Mucosa of gallbladder (tissue), 1 donor: ENCODE measurements at places on chromosomes 3 and 15.

GRCh38 chr3:169026543-169027182 lies 636.8 kb downstream of the MECOM start:
- peak; percentile 21 for DNase-seq

DNA sequence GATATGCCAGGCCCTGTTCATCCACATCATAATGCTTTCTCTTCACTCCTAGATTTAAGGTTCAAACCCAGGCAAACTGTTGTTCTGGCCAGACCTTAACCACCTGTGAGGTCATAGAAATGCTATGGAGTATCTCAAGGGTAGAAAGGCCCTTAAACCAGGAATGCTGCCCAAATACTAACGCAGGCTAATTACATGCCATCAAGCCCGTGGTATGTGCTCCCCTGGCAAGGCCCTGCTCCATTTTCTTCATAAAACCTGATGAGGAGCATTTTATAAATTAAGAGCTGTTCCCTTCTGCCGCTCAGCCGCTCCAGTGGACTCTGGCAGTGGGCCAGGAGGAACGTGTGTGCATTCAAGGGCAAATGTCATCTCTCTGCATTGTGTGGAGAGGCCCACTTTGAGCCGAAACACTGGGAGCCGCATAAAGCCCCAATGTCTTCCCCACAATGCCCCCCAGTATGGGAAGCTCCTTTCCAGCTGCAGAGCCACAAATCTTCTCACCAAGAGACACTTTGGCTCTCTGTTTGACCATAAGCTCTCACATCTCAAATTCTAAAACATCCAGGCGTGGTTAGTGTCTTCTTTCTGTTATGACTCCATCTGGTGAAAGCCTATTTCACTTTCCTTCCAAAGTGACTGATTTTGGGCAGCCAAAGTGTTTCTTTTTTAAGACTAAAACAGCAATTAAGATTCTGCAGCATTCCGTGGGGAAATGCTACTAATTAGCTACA lies 210.8 kb upstream of the NR2E3 start:
- no peak for DNase-seq

DNA sequence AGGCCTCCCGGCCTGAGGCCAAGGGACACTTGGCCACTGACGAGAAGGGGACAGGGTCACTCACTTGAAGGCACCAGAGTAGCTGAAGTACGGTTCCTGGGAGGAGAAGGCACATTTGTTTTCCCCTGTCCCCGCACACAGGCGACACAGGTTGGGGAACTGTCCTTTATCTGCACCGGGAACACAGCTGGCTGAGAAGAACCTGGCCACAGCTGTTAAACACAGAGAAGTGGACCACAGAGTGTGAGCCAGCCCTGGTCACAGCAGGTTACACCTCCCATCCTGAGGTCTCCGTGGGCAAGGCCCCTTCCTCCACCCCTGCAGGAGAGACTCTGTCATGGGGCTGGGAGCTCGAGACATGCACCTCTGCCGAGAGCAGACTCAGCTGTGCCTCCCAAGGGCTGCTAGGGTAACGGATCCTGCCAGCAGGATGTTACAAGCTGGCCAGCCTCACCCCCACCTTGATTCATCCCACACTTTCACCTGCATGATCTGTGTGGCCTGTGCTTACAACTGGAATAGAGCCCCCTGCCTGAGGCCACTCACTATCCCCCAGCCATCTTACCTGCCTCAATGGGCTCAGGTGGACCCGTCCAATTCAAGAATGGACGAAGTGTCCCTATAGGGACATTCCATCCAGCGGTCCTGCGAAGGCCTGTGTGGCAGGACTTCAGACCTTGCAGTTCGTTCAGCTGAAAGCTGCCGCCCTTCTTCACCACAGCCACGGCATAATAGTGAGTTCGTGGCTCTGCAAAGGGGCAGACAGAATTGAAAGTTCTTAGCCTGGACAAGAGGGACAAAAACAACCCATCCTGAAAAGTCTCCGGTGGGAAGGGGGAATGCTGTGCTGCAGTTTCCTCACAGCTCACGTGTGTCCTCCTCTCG lies 9.2 kb downstream of the LTF start:
- DNase-seq, result no peak

- no peak for DNase-seq
Measured at GRCh38 chr15:37142371-37142770, 42.0 kb upstream of the MEIS2 start.

DNA sequence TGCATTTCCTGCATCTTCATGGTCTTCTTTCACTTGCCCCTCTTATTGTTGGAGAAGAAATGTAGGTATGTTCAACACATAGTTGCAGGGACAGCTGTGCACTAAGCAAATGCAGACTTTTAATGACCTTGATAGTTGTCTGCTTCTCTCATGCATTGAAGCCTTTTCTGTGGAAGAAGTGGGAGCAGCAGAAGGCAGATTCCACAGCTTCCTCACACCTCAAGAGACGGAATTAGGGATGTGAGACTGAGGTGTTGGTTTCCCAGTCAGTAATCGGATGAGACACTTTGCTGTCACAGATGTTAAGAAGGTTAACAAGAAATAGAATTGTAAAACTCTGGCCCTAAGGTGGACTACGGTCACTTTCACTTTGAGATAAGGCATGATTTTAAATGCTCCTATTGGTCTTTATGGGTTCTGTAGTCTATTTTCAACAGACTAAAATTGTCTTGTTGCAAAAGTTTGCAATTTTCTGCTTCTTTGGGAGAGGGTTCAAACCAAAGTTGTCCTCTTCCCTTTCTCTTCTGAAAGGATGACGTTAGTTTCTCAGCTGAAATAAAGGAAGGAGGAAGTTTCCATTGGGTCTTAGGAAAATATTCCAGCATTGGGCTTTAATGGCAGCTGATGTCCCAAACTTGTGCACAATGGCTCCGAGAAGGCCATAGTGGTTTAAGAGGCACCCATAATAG lies 117.4 kb downstream of the LPP start:
- no peak for DNase-seq

DNA sequence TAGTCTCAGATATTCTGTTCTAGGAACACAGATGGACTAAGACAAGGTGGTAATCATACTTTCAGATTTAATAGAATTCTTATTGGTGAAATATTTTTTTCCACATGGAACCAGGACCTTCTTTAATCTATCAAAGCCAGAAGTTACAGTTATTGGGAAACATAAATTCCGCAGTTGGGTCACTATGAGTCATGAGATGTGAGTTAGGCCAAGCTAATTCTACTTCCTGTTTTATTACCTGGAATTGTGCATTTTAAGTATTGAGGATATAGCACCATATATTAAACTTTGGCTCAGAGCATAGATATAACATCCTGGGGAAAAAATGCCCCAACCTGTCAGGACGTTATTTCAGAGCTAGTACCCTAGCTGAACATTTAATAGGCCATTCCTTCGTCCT lies 96.4 kb upstream of the P3H2 start:
- DNase-seq, result no peak

DNA sequence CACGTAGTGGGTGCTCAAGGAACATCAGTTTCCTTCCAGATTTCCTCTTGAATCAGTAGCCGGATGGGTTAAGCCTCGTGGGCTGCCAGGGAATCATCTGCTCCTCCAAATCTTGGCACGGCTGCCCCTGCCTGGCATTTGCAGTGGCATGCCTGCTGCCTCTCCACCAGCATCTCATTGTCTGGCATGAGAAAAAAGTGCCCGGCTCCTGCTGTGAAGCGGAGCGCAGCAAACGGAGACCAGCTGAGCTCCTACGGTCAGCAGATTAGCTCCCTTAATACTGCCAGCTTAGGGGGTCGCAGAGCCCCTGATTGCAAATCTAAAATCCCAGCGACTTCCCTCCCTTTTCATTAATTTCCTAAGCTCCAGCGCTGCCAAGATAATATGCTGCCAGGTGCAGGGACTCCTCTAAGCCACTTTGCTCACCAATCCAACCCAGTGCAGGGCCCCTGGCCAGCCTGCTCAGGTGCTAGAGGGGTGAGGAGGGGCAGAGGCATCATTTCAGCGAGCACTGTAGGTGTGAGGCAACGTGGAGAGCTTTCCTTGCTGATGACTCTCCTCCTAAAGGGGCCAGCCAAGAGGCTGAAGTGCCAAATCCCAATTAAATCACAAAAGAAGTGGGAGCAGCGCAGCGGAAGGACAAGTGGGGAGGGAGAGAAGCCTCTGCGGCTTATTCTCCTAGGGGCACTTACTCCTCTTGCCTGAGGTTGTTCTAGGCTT lies 49.6 kb upstream of the ST8SIA2 start:
- DNase-seq, result no peak

DNA sequence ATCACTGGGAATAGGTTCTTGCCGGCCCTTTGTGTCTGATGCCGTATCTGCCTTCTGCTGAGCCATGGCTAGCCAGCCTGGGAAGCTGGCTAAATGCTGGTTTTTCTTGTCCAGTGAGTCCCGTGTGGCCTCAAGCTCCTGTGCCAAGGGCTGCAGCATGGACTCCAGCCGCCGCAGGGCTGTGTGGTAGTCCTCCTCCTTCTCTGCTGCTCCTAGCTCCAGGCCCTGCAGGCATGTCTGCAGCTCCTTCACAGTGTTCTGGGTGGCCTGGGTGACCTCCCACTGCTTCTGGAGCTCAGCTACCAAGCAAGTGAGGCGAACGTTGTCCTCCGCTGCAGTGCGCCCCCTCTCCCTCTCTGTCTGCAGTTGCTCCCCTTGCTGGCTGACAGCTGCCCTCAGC lies 24.9 kb downstream of the CXCR6 start:
- no peak for DNase-seq

GRCh38 chr3:134772591-134772990 lies 22.5 kb upstream of the EPHB1 start:
- DNase-seq, result no peak

- DNase-seq, result no peak
Measured at GRCh38 chr15:71654720-71655174, 155.6 kb upstream of the NR2E3 start.

- DNase-seq, result peak; percentile 62
Measured at GRCh38 chr15:91515188-91515754, 338.2 kb upstream of the SLCO3A1 start.

- DNase-seq, result no peak
Measured at GRCh38 chr15:92327033-92327432, 66.6 kb upstream of the ST8SIA2 start.

GRCh38 chr3:20648921-20649381 lies 462.9 kb upstream of the SGO1 start:
- no peak for DNase-seq

DNA sequence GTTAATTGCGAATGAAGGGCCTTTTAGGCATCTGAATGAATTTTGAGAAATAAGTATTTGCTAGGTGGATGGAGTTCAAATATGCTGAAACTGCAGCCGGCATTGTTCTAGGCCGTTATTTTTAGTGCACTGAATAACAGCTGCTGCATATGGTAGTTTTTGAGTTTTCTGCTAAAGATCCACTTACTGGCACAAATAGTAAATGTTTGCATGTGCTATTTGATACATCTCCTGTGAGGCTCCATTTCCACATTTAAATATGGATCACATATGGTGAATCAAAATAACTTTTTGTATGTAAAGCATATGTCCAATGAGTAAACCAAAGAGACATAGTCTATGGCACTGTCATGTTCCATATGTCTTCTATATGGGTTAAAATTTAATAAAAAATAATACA lies 56.7 kb upstream of the CNTN4 start:
- no peak for DNase-seq

DNA sequence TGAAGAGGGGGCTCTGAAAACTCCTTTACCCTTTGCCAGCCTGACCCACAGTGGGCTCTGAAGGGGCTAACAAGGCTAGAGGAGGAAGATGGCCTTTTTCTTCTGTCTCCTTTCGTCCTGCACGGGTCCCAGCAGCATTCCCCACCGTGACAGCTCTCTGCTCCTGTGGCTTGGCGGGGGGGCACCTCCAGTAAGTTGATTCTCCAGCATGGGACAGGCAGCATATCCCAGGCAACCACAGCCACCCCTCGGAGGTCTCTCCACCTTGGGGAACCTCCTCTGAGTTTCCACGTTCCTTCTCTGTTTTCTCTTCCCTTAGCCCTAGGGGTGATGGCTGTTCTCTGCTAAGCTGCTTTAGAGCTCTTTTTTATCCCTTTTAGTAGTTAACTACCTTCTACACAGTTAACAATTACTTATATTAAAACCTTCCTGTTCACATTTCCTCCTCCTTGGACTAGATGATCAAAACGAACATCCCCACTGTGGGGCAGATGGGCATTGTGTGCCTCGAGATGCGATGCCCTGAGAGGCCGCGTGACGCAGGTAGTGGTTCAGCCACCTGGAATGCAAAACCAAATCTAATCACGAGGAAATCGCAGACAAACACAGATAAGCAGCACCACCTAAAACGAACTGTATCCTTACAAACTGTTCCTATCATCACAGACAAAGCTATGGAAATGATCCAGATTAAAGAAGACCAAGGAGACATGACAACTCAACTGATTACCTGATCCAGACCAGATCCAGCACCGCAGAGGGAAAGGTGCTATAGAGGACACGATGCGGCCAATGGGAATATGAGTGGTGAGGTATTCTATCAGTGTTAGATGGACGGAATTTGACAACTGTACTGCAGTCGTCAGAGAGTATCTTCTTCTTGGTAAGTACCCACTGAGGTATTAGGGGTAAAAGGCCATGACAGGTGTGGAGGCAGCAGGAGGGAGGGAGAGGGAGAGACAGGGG lies 27.7 kb downstream of the TSPAN3 start:
- no peak for DNase-seq

DNA sequence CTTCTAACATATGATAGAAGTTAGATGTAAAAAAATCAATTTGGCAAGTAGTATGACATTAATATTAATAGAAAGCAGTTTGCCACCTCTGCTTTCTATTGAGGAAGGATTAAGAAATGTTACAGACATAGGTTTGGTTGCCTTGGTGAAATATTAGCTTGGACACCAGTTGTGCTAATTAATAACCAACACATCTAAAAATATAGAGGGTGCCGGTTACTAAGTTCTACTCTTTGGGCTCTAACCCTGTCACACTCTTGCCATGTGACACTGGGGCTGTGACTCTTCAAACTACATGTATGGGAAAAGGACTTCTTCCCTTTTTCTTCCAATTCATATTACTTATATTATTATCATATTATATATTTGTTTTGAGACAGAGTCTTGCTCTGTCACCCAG lies 64.4 kb downstream of the TRIM71 start:
- DNase-seq, result no peak

GRCh38 chr3:55968331-55968730 lies 481.2 kb upstream of the WNT5A start:
- no peak for DNase-seq

DNA sequence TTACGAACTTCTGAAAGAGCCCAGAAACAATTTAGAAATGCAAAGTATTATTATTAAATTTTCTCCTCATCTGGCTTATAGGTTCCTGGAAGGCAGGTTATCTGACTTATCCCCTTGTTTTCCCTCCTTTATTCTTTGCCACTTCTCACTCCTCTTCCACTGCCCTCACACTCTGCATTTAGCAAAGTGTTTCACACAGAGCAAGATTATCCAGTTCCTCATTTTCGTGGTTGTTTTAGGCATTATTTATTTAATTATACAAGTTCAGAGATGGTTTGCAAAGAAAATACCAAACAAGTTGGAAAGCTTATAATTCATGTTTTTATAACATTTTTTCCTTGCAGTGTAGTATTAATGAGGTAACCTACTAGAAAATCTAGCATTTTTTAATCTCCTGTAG lies 544.9 kb downstream of the NSUN3 start:
- no peak for DNase-seq

DNA sequence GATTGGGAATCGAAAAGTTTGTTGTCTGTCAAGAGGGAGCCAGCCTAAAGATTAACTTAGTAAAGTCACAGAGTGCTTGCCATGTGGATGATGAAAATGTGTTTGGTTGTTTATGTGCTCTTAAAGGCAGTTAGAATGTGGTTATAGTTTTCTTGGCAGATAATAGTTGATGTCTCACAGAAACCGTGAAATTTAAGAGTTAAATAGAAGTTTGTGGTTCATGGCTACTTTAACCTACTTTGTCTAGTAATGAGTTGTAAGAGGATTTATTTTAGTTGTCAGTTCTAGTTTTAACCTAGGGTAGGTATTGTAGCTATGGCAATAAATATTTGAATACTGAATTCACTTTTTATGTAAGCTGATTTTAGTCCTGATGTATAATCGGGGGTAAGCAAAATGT lies 36.4 kb upstream of the EIF3J start:
- DNase-seq, result no peak
